Stimulated activated CD4-positive, alpha-beta T cell treated with anti-CD3 and anti-CD28 coated beads, TNF-alpha, amount 100 ng/mL, for 1 hour (primary cell): ENCODE measurements at places on chromosomes 2 and 18.

- no peak for DNase-seq
Measured at GRCh38 chr2:3739313-3739712, 35.9 kb downstream of the DCDC2C start.

GRCh38 chr18:44680273-44681075 lies at the start of gene SETBP1:
TSS of gene SETBP1 (plus strand) at chr18:44680888. CDS start at chr18:44701347, 20,459 bp downstream.
- DNase-seq = peak; percentile 8

- DNase-seq = no peak
Measured at GRCh38 chr2:56100791-56101312, 82.9 kb upstream of the CCDC85A start.

DNA sequence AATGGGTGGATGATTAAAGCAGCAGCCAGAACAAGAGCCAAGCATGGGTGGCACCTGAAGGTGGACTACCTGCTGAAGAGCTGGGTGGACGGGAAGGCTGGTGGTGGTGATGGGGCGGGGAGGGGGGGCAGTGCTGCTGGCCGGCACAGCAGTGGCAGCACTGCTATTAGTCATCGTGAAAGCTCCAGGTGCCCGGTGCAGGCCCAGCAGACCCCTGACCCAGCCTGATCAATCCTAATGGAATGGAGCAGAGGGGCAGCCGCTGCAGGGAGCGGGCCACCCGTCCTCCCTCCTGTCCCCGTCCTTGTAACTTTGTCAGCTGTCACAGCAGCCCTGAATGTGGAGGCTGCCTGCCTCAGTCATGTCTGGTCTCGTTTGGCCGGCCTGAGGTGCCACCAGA lies 174.9 kb downstream of the CELF4 start:
- no peak for DNase-seq

DNA sequence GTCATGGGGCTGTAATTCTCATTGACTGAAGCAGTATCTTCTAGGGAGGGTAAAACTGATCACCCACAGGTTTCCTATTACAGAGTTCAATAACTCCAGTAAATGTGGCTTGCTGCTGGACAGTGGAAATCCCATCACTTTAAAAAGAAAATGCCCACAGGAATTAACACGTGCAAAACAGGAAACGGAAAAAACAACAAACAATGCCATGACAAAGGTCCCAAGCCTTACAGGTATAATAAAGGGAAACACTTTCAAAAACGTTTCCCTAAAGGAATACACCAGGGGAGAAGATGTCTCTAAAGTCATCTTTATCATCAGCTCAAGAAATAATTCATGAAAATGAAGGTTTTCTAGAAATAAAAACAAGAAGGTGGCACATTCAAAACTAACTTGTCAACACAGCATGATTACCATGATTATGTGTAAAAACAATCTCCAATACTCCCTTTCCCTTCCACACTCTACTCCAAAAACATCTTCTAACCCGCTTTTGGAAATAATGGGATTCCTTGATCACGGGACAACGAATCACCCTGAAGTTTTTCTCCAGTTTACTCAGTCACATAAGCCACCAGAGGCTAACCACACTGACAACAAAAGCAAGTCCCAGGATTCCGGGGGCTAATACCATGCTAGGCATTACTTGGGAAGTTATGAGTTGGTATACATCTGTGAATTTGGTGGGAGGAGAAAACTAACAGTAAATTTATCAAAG lies 167.9 kb downstream of the TCF4 start:
- no peak for DNase-seq

DNA sequence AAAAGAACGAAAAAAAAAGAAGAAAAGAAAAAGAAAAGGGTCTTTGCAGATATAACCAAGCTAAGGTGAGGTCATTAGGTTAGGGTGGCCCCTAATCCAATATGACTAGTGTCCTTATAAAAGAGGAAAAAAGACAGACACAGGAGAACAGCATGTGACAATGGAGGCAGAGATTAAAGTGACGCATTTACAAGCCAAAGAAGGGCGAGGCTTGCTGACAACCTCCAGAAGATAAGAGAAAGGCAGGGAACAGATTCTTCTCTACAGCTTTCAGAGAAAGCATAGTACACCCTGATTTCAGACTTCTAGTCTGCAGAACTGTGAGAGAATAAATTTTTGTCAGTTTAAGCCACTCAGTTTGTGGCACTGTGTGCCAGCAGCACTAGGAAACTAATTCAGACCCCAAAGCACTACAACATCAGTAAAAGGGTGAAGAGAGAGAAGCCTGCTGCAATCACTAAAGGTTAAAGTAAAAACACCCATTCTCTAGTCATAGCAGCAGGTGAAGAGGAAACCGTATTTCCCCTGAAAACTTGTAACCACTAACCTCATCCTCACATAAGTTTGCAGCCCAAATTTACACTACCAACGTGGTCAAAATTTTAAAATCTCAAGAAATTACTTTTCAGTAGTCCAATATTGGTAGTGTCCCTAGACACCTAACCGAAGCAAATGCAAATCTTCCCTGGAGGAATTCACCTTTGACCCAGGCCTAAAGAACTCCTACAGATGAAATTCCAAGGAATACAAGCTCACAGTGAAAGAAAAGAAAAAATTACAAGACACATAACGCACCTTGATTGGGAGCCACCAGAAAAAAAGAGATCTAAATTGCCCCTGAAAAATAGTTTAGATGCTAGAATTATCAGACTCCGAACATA lies 17.5 kb downstream of the REEP1 start:
- no peak for DNase-seq

GRCh38 chr2:54387059-54387991 lies 68.8 kb upstream of the SPTBN1 start:
- DNase-seq = no peak

GRCh38 chr2:40270372-40270771 lies 181.5 kb downstream of the SLC8A1 start:
- DNase-seq = no peak

GRCh38 chr2:222306393-222307142 lies 7.8 kb upstream of the PAX3 start:
- no peak for DNase-seq

GRCh38 chr2:122734766-122735424 lies 979.4 kb downstream of the TSN start:
- DNase-seq = no peak

DNA sequence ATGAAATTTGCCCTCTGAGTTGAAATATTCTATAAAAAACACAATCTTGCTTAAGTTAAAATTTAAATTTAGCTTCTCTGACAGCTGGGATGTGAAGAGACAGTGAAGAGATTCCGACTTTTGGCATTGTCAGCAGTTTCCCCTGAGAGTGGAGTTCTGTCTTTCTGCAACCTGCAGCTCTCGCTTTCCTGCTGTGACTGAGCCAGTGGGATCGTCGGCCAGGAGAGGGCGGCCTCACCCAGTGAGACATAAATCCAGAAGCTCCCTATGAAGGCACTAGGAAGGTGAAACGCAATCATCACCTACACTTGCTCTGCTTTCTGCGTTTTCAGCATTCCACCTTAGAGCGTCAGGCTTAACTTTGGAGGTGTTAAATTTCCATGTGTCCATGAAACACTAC lies 75.4 kb upstream of the HNMT start:
- no peak for DNase-seq

GRCh38 chr2:120396013-120396860 lies 50.3 kb downstream of the INHBB start:
- no peak for DNase-seq

GRCh38 chr2:989781-990467 lies 39.3 kb downstream of the SNTG2 start:
- no peak for DNase-seq

- no peak for DNase-seq
Measured at GRCh38 chr2:27701676-27702075, 38.0 kb downstream of the SLC4A1AP start.

DNA sequence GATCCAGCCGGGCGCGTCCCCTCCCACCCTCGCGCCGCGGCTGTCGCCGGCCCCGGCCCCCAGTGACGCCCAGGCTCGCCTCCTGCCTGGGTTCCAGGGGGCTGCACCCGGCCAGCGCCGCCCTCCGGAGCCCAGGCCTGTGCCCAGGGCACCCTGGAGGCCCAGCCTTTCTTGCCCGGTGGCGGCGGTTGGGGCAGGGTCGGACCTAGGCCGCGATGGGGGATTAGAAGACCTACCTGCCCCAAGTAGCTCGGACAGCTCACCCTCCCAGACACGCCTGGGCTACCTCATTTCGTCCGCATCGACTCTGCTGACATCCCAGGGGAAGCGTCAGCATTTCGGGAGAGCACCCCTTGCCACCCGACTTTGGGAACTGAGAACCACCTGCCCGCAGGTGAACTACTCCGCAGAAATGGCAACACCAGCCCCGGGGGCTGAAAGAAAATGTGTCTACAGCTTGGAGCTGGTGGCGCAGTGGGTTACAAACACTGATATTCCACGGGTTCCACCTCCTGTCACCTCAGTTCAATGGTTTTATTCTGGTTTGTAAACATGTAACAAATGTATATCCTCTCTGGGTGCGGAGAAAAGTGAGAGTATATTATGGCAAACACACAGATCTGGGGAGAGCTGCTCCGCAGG lies 834 bp upstream of the ARL4C start:
- DNase-seq = no peak

- no peak for DNase-seq
Measured at GRCh38 chr2:122516775-122517174, 761.3 kb downstream of the TSN start.

- DNase-seq = no peak
Measured at GRCh38 chr2:119575439-119575838, 31.2 kb downstream of the CFAP221 start.

- DNase-seq = no peak
Measured at GRCh38 chr2:23327416-23327815, 57.6 kb upstream of the KLHL29 start.

DNA sequence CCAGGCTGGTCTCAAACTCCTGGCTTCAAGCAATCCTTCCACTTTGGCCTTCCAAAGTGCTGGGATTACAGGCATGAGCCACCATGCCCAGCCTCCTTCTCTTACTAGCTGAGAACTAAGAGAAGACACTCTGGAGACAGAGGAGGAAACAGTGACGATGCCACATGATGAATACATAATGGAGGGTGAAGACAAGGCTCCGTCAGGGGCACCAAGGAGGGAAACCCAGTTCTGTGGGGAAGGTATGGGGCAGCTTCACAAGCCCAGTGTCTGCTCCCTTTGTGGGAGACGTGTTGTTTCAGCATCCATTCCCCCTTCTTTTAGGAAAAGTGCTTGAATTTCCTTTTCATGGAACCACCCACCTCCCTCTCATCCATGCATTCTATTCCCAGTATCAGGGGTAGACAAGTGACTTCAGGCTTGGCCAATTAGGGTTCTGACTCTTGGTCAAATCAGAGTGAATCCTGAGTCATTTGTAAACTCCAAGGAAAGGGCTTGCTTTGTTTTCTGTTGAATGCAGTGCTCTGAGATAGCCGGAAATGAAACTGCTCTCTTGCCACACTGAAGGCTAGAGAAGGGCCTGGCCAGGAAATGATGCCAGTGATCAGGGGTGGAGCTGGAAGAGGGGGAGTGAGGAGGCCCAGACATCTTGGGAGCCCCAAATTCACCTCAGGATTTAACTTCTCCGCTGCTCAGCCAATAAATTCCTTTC lies 23.7 kb downstream of the TMEM127 start:
- no peak for DNase-seq

DNA sequence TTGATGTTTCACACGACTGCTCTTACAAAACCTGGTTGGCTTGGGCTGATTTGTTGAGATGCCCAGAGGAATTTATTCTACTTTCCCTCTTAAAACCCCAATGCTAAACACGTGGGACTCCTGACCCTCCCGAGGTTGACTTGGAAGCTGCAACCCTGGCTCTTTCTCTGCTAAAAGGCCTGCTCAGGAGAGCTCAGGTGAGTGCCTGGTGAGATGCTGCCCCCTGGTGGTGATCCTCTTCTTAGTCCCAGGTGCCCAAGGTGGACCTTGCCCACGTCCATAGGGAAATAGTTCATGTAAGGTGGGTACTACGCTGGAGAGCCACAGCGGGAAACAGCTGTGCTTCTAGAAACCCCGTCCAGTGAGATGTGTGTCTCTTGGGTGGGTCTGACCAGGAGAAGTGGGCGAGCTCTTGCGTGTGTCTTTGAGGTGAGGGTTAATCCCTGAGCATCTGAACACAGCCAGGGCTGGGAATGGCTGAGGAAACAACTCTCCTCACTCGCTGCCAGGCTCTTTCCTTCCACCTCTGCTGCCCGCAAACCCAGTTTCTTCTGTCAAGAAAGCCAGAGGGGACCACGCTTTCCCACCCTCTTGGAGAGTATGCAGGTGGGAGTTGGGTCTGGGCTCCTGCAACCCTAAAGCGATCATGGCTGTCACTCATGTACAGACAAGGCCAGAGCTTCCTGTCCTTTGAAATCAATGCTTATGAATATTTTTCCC lies 25.5 kb upstream of the PXDN start:
- peak; percentile 22 for DNase-seq
